ENCODE measurements at places on chromosomes 7 and 10. TPM values are rescaled to one million over a fixed set of nuclear protein-coding genes. Genes with fewer than 3 reads are reported as not detected.

ELN gene
- polyA plus RNA-seq = 87.5 TPM

EBLN1 gene
- not detected for polyA plus RNA-seq

SPDYE8 gene
- polyA plus RNA-seq = not detected

PWWP2B gene
- 9.2 TPM for polyA plus RNA-seq

STK17A gene
- polyA plus RNA-seq = 11.2 TPM

DNAJC12 gene
- 7.6 TPM for polyA plus RNA-seq

PLXNA4 gene
- polyA plus RNA-seq = 3.9 TPM

HOXA9 gene
- polyA plus RNA-seq = 74.3 TPM

ODAD2 gene
- polyA plus RNA-seq = 0.34 TPM

SH2D4B gene
- 0.03 TPM for polyA plus RNA-seq

CDC123 gene
- polyA plus RNA-seq = 45.7 TPM

SLC35B4 gene
- 2.7 TPM for polyA plus RNA-seq

GIMAP4 gene
- 4.2 TPM for polyA plus RNA-seq

SNCG gene
- 4.0 TPM for polyA plus RNA-seq

SLC25A40 gene
- polyA plus RNA-seq = 5.1 TPM
